ENCODE measurements at places on chromosomes 12 and 14. TPM values are rescaled to one million over a fixed set of nuclear protein-coding genes. Genes with fewer than 3 reads are reported as not detected.
A peak's percentile ranks its signal among the peaks of the same experiment; 100 is the strongest.

DNA sequence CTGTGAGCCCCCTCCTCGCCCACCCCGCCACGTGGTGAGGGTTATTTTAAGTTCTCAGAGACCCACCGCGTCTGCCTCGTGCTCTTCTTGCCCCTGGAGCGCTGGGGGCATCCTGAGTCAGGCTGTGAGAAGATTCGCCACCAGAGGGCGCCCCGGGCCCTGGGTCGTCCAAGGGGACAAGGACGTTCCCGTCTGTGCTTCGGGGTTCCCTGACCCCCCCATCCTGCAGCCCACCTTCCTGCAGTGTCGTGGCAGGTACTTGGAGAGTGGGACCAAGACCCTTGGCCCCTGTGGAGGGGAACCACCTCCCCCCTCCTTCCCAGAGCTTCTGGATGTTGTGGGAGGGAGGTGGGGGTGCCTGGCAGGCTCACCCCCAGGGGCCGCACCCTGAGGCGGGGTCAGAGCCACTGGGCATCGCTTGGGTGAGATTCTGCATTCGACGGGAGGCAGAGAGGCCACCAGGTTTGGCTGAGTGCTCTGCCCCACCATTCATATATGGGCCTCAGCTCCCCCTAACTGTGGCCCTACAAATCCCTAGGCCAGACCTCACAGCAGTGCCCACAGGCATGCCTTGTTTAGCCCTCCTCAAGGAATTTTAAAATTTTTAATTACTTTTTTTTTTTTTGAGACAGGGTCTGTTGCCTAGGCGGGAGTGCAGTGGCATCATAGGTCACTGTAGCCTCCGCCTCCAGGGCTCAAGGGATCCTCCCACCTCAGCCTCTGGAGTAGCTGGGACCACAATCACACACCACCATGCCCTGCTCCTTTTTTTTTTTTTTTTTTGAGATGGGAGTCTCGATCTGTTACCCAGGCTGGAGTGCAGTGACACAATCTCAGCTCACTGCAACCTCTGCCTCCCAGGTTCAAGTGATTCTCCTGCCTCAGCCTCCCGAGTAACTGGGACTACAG is 17.0 kb downstream of the RHOF start:
- DNase-seq: peak; percentile 88

LTA4H gene
- 78.1 TPM for polyA plus RNA-seq

PLEKHG7 gene
- polyA plus RNA-seq: not detected

ADAM21 gene
- 0.07 TPM for polyA plus RNA-seq

- DNase-seq: no peak
Measured at GRCh38 chr14:43729143-43729542, 777.9 kb downstream of the FSCB start.

KRT79 gene
- polyA plus RNA-seq: not detected

DNA sequence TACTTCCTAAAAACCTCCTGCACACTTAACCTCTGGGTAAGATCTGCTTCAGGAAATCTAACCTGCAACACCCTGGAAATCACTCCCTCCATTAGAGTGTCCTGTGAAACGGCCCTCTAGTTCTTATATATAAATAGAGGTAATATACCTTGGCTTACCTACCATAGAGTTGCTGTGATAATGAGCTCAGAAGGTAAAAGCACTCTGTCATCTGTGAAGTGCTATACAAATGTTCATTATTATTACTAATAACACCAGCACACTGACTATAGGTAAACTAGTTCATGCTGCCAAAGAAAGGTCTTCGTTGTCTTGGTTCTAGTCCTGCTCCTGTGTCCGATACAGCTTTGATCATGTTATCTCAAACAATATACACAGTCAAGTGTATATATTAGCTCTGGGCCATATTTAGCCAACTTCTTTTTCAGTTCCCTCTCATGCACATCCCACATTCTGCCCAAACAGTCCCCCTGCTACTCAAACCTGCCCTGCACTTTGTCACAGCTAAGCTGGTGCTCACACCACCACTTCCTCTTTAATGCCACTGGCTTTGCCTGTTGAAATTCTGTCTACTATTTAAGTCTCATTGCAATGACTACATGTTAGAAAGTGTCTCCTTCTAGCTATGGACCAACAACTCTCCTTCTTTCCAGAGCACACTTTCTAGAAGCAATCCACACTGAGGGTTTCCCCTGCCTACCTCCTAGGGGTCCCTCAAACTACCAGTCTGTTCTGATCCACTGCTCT is 5.1 kb downstream of the E2F7 start:
- no peak for DNase-seq

GPR132 gene
- polyA plus RNA-seq: 25.6 TPM

GRCh38 chr12:48978291-48978740 is at the start of gene WNT1:
TSS of gene WNT1 (plus strand) at chr12:48978322. CDS start at chr12:48978651, 329 bp downstream.
- peak; percentile 51 for DNase-seq

- no peak for DNase-seq
Measured at GRCh38 chr12:107992029-107992428, 137.1 kb upstream of the WSCD2 start.

DNA sequence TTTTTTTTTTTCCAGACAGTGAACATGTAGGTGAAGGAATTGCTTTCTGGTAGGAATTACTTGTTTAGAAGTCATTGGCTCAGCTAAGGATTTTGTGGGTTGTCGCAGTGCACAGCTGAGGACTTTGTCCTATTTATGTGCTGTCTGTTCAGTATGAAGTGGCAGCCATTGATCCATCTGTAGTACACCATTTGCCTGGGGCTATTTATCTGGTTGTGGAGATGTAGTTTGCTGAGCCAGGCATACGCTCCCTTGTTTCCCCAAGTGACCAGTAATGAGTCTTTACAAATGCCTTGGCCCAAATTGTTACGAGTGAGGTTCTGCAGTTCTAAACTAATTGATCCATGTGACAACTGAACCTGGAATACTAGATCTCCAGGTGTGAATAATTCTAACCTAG is 140.1 kb downstream of the NRXN3 start:
- DNase-seq: no peak

- DNase-seq: no peak
Measured at GRCh38 chr14:56300495-56300894, 182.3 kb downstream of the PELI2 start.

DNA sequence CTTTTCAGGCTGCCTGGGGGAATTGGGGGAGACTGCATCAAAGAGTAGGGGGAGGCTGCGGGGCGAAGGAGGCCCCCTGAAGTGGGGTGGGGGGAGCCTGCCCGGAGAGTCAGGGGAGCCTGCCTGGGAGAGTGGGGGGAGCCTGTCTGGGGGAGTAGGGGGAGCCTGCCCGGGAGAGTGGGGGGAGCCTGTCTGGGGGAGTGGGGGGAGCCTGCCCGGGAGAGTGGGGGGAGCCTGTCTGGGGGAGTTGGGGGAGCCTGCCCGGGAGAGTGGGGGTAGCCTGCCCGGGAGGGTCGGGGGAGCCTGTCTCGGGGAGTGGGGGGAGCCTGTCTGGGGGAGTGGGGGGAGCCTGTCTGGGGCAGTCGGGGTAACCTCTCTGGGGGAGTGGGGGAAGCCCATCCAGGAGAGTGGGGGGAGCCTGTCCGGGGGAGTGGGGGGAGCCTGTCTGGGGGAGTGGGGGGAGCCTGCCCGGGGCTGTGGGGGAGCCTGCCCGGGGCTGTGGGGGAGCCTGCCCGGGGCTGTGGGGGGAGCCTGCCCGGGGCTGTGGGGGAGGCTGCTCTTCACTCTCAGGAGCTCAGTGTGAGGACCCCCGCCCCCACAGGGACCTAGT is 6.5 kb upstream of the DEGS2 start:
- no peak for DNase-seq

NRXN3 gene
- polyA plus RNA-seq: not detected

- no peak for DNase-seq
Measured at GRCh38 chr12:130162267-130162666, at the start of gene FZD10. TSS of gene FZD10 (plus strand) at chr12:130162464. CDS start at chr12:130162943, 479 bp downstream.

HSPB8 gene
- polyA plus RNA-seq: not detected

LRRIQ1 gene
- not detected for polyA plus RNA-seq

- DNase-seq: no peak
Measured at GRCh38 chr12:40903040-40903439, 210.8 kb downstream of the CNTN1 start.

OTUB2 gene
- polyA plus RNA-seq: 0.22 TPM

DNA sequence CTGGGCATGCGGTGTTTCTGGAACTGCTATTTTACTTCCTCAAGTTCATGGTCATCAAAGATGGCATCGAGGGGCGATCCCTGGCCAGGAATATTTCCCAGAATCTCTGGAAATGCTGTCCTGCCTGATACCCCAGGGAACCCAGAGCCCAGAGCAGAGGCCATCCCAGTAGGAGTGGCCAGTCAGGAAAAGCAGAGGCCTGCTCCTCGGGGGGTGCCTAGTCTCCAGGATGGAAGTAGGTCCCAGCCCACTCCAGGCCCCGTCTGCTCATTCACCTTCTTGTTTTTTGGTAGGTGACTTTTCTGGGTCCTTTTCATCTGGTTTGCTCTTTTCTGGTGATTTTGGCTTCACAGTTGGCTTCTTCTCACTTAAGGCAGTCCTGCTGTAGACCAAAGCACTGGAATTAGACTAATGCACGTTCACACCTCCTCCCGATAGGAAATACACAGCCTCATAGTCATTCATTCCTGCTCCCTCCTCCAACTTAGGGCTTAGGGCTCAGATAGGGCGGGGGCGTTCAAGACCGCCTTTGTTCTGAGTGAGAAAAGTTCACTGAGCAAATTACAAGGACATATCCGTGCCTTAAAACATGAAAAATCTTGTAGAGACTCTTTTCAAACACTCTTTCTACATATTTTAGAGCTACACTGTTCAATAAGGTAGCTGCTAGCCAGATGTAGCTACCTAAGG is 51.1 kb downstream of the TRAFD1 start:
- DNase-seq: no peak

- no peak for DNase-seq
Measured at GRCh38 chr12:103834942-103835341, 6.1 kb downstream of the NT5DC3 start.

DNA sequence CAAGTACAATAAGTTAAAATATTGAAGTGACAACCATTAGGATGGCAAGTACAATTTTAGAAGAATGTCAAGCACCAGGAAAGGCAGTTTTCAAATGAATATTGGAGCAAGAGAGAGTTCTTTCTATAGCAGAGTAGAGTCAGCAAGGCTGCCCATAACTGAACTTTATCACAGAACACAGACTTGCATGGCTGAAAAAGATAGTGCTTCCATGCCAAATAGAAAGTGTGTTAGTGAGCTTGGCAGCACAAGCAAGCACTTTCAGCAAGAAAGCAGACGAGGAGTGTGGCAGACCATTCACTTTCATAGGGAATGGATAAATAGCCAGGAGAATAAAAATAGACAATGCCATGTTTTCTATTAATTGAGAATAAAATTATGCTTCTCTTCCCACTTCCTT is 647.0 kb upstream of the MGAT4C start:
- DNase-seq: no peak

KRT71 gene
- polyA plus RNA-seq: not detected
